Skeletal muscle cell (primary cell): ENCODE measurements at places on chromosomes 2 and 18.

DNA sequence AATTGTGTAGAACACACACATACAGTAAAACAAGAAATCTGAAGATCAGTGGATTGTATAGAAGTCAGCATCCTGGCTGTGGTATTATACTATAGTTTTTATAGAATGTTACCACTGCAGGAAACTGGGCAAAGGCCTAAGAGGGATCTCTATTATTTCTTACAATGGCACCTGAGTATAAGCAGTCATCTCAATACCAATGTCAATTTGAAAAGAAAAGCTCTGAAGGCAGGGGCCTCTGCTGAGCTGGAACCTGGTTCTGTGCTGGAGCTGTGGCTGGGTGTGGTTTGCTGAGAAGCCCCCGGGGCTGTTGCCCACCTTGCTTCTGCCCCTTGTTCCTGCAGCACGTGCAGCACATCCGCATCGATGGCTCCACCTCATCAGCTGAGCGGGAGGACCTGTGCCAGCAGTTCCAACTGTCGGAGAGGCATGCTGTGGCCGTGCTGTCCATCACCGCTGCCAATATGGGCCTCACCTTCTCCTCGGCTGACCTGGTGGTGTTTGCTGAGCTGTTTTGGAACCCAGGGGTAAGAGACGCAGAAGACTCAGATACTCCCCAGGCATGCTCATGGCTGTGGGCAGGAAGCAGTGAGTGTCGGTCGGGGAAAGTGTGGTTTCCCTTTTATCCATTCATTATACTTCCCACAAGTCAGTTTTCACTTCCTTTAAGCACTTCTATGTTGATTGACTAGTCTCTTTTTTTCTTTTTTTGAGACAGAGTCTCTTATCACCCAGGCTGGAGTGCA is 23.5 kb upstream of the RPL37A start:
- no peak for DNase-seq

DNA sequence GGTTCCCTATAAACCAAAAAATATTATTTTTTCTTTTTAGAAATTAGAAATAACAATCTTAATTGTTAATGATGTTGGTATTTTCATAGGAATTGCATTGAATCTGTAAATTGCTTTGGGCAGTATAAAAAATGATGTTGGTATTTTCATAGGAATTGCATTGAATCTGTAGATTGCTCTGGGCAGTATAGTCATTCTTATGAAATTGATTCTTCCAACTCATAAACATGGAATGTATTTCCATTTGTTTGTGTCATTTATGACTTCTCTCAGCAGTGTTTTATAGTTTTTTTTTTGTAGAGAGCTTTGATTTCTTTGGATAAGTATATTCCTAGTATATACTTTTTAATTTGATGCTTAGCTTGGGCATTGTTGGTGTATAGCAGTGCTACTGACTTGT is 82.0 kb upstream of the NT5C1B start:
- no peak for DNase-seq

DNA sequence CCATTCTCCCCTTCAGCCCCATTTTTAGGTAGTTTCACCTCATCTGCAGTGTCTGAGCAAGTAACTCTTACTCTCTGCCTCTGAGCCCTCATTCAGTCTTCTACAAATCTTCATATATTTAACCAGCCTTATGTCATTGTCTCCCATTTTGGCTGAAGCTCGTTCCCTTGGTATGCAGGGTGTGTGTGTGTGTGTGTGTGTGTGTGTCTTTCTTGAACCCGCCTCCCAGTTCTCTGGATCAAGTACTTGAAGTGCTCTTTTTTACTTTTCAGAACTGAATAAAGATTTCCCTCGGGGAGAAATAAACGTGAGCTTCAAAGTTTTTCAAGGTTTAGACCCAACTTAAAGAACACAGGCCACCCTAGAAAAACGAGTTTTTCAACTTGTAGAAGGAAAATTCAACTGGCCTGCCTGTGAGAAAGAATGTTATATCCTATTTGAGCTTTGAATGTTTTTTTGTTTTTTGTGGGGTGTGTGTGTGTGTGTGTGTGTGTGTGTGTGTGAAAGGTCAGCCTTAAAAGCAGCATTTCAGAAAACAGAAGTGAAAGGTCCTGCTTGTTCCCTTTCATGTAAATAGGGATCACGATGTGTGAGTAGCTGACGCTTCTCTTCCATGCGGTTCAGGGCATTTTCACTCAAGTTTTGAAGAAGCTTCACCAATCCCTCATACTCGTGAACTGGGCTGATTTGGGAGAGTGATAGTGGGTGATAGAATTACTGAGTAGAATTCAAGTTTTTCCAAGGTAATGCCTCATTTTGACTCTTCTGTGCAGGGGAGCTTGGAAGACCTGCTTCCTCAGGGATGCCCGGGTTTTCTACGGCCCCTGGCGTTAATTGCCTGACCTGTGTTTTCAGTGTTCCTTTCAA is 50.6 kb upstream of the EML6 start:
- DNase-seq: no peak

DNA sequence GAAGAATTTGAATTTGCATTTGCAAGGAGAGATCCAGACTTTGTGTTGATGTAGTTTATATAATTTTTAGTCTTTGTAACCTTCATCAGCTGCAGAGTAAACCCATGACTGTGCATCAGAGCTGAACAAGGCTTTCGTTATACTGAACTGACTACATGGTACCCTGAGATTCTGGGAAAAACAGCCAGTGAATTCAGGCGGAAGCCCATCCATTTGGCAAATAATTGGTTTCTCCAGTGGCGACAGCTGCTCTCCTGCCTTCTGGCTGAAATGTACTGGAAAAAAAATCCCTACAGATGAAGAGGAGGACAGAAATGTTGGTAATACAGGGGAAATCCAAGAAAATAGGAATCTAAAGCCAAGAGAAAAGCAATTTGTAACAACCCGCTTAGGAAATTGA is 657.5 kb upstream of the CDH7 start:
- no peak for DNase-seq
